ENCODE measurements at places on chromosomes 12 and 14. TPM values are rescaled to one million over a fixed set of nuclear protein-coding genes. Genes with fewer than 3 reads are reported as not detected.

DNA sequence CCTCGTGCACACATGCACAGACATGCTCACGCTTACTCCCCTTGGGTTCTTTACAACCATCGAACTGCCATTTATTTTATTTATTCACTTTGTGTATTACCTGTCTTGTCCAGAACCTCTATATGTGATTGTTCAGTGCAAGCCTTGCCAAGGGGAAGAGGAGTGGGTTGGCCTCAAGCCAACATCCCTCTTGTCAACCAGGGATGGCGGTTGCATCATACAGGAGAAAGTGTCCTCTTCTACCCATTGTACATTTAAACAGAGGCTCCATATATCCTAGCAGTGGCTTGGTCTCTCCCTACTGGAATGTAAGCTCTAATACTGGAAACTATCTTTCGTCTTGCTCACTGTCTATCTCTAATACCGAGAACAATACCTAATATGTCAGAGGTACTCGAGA lies 108.4 kb downstream of the C12orf42 start:
- no peaks in the 10 kb centered on the region for H3K4me1 ChIP-seq
- no peak overlapping the region for H3K4me3 ChIP-seq
- DNase-seq: no peak
- H3K36me3 ChIP-seq: no peaks in the 10 kb centered on the region
- no peaks in the 10 kb centered on the region for H3K27me3 ChIP-seq
- H3K27ac ChIP-seq: no peak overlapping the region

DNA sequence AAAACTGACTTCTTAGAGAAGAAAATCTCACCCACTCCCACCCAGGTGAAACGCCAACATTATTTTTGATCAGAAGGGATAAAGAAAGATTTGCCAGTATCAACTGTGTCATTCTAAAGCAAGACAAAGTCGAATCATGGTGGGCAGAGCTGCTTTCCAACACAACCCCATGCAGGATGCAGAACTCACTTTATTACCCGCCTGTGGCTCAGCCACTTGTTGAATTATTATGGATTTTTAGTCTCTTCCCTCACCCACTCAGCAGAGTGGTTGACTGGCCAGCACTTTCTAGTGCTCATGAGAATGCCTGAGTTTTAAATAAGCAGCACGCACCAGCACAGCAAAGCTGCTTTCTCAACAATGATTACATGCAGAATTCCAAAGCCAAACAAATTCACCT lies 32.1 kb downstream of the CRACR2A start:
- H3K4me3 ChIP-seq: no peak overlapping the region
- no peaks in the 10 kb centered on the region for H3K36me3 ChIP-seq
- H3K4me1 ChIP-seq: peaks cover 5% of the 10 kb centered on the region
- H3K27me3 ChIP-seq: no peaks in the 10 kb centered on the region

DNA sequence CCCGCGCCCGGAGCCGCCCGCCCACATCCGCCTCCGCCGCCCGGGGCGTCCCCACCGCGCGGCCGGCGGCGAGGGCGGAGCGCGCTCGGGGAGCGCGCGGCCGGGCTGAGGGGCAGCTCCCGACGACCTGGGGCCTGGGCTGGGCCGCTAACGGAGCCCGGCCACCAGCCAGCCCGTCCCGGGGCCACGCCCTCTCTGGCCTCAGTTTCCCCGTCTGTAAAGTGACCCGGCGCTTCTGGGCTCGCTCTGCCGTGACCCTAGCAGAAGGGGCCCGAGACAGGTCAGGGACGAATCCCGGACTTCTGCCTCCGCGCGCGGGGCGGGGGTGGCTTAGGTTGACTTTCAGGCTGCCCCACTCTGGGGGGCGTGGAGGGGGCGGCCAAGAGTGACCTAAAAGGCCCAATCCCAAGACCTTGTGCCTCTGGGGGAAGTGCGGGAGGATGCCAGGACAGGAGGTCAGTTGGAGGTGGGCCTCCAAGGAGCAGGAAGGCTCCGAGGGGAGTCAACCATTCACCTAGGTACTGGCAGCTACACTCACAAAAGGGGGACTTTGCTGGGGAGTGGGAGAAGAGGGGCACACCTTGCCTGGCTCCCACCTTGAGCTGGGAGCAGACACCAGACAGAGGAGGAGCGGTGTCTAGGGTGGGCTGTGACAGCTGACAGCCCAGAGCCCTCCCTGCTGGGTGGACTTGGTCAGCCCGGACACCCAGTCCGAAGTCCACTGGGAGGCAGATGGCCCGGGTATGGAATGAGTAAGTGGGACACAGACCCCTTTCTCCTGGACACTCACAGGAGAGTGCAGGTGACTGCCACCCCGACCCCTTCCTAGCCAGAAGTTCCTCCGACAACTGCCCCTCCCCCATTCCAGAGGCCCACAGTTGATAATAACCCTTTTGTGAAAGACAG lies 486 bp upstream of the AKT1 start:
- peak; percentile 75 for DNase-seq
- peak overlapping the region; percentile 99 for H3K27ac ChIP-seq
- peaks cover 88% of the 10 kb centered on the region for H3K4me1 ChIP-seq
- no peaks in the 10 kb centered on the region for H3K27me3 ChIP-seq

DNA sequence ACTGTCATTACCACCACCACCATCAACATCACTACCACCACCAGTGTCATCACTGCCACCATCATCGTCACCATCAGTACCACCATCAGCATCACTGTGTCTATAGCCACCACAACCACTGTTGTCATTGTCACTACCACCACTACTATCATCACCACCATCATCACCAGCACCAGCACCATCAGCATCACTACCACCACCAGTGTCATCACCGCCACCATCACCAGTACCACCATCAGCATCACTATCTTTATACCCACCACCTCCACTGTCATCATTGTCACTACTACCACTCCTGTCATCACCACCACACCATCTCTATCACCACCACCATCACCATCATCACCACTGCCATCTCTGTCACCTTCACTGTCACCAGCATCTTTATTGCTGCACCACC lies 60.6 kb downstream of the BEGAIN start:
- DNase-seq: peak; percentile 3
- H3K4me1 ChIP-seq: no peaks in the 10 kb centered on the region
- H3K27ac ChIP-seq: no peak overlapping the region
- peaks cover 40% of the 10 kb centered on the region for H3K36me3 ChIP-seq

NANOG gene
- total RNA-seq: not detected
